Stimulated activated CD4-positive, alpha-beta T cell treated with anti-CD3 and anti-CD28 coated beads, TNF-alpha, amount 100 ng/mL, for 24 hours (primary cell): ENCODE measurements at places on chromosomes 13 and 19.

GRCh38 chr13:82698383-82698782 lies 1183.9 kb downstream of the SLITRK1 start:
- DNase-seq: no peak

DNA sequence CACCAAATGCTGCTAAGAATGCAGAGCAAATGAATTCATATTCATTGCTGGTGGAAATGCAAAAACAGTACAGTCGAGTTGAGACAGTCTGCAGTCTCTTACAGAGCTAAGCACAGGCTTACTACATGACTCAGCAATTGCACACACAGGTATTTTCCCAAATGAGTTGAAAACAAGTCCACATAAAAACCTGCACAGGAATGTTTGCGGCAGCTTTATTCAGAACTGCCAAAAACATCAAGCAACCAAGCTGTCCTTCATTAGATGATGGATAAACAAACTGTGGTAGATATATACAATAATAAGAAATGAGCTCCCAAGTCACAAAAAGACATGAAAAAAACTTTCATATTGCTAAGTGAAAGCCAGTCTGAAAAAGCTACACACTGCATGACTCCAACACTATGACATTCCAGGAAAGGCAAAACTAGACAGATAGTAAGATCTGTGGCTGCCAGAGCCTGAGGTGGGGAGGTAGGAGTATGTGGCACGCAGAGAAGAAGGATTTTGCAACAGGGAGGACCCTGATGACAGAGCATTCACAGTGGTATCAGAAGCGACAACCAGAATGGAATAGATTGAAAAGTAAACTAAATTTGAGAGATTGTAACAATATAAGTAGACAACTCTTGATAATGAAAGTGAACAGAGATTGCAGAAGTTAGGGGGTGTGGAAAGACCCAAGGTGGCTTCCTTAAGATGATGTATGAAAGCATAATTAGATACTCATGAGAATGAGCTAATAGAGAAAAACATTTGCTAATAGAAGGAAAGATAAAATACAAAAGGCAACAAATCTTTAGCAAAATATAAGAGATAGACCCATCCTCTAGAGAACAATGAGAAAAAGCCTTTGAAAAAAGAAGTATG lies 52.7 kb downstream of the TSC22D1 start:
- no peak for DNase-seq

GRCh38 chr13:75016225-75016624 lies 465.7 kb downstream of the TBC1D4 start:
- no peak for DNase-seq

DNA sequence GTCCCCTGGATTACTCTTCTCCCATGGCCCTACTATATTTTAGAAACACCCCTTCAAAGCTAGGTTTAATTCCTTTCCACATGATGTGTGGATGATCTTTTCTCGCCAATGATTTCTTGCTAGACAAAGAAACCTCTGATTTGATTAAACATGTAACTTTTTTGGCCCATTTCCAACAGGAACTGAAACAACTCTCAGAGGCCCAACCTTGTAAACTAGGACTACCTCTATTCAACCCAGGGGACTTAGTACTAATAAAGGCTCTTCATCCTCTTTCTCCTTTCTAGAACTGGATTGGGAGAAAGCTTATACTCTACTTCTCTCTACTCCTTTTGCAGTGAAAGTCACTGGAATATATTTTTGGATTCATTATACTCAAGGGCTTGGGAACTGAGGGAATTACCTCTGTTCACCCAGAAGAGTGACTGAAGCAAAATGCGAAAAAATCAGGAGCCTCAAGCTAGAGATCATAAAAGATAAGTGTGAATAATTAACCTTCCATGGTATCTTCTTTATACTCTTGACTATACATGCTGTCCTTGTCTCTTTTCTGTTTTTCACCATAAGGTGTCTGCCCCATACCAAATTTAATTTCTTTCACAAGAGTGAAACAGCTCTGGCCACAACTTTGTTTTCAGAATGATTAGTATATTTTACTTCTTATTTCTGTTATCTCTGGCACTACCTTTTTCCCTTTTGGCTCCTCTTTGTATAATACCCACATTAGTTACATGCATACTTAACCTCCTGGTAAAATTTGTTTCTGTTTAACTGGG lies 977.6 kb downstream of the SLITRK5 start:
- DNase-seq: no peak

- no peak for DNase-seq
Observed at GRCh38 chr13:50636007-50636704, 207.3 kb downstream of the DLEU7 start.

DNA sequence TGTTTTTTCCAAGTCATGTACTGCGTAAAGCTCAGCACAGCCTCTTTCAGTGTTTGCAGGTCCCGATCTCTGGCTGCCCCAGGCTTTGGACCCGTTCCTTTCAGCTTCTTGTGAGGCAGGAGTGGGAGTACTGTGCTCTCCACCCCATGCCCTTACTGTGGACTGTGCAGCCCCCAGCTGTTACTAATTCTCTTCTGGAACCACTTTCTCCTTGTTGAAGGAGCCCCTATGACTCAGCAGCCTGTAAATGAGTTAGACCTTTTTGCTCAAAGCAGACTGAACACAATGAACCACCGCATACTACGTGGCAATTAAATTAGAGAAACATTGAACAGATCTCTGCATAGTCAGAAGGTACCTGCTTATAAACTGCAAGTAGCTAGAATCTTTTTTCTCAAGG lies 39.0 kb downstream of the SERTM1 start:
- no peak for DNase-seq

DNA sequence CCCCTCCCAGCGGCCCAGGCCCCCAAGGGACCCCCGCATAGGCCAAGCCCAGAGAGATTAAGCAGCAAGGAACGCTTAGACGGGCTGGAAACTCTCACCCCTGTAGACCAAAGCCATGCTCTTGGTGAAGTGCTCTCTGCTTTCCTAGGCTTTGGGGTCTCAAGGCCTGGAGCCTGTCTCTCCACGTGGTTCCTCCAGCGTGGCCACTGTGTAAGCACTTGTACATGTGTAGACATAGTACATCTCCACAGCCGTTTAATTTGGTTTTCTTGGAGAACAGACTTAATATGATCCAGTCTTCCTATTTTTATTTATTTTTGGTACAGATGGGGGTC lies 1.1 kb downstream of the NUDT19 start:
- DNase-seq: no peak

GRCh38 chr13:36360903-36361302 lies 14.7 kb upstream of the SPART start:
- no peak for DNase-seq

- no peak for DNase-seq
Observed at GRCh38 chr19:58304748-58305064, 471 bp upstream of the ERVK3-1 start.

- DNase-seq: no peak
Observed at GRCh38 chr13:66994097-66994496, 236.0 kb downstream of the PCDH9 start.

DNA sequence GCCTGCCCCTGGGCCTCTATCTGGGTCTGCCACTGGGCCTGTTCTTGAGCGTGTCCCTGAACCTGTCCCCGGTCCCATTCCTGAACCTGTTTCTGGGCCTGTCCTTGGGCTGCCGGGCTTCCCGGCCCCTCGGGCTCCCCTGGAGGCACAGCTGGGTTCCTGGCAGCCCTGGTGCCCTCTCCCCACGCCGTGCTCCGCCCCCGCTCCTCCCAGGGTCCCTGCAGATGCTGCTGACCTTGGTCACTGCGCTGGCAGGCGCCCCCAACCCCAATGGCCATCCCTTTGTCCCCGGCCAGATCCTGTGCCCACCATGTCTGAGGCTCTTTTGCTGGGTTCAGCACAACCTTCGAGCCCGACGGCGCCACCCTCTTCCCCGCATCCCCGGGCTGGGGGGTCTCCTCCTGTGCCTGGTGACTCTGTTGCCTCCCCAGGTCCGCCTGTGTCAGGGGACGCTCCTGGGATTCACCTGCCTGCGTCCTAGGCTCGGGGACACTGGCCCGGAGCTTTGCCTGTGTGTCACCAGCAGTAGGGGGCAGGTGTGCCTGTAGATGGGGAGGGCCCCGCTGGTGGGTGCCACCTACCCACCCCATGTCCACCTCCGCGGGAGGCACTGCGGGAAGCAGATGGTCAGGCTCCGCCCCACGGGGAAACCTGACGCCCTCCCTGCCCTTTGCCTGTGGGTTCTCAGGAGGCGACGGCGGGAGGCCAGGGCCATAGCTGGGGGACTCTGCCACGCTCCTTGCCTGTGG lies 41.0 kb upstream of the GRTP1 start:
- DNase-seq: no peak

GRCh38 chr13:49374585-49375290 lies 69.1 kb downstream of the CAB39L start:
- no peak for DNase-seq

DNA sequence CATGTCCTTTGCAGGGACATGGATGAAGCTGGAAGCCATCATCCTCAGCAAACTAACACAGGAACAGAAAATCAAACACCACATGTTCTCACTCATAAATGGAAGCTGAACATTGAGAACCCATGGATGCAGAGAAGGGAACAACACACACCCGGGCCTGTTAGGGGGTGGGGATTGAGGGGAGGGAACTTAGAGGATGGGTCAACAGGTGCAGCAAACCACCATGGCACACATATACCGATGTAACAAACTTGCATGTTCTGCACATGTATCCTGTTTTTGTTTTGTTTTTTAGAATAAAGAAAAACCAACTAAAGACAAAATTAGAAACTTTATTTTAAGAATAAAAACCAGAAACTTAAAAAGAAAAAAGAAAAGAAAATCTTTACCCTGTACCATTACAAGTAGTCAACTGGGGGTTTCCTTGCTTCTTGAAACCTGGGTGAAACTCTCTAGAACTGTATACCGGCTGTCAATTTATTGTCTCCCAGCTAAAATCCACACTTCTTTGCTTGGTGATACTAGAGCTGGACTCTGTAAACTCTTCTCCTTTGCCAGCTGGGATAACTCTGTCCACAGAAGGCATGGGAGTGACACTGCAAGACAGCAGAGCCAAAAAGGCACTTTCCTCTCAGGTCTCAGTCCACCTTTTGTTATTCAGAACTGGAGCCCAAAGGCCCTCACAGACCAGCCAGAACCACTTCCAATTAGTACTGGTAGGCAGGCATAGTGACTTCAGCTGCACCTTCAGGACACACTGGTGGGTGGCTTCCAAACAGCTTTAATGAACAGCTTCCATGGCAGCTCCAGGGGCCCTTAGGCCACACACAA lies 9.0 kb downstream of the MICU2 start:
- no peak for DNase-seq

DNA sequence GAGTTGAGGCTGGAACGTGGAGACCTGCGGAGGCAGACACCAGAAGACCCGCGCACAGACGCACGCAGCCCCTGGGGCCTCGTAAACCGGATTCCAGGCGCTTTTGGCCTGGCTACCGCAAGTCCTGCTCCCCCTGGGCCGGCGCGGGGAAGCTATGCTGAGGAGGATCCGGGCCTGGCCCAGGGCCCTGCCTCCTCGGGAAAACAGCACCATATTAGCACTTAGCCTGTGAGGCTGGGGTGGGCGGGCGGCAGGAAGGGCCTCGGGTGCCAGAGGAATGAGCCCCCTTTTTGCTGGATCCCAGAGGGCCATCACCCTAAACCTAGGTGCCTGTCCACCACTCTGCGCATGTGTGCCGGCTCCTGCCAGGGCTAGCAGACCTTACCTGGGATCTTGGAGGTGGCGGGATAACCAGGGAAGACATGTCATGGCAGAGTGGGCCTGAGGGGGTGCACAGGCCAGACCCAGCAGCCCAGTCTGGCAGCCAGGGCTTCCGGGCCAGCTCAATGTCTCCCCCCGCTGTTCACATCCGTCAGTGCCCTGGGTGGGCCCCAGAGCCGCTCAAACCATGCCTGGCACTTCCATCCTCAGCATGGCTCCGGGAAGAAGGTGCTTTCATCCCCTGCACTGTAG lies 7.3 kb downstream of the ELOF1 start:
- no peak for DNase-seq

GRCh38 chr19:15126131-15126910 lies 19.1 kb downstream of the SYDE1 start:
- DNase-seq: no peak

DNA sequence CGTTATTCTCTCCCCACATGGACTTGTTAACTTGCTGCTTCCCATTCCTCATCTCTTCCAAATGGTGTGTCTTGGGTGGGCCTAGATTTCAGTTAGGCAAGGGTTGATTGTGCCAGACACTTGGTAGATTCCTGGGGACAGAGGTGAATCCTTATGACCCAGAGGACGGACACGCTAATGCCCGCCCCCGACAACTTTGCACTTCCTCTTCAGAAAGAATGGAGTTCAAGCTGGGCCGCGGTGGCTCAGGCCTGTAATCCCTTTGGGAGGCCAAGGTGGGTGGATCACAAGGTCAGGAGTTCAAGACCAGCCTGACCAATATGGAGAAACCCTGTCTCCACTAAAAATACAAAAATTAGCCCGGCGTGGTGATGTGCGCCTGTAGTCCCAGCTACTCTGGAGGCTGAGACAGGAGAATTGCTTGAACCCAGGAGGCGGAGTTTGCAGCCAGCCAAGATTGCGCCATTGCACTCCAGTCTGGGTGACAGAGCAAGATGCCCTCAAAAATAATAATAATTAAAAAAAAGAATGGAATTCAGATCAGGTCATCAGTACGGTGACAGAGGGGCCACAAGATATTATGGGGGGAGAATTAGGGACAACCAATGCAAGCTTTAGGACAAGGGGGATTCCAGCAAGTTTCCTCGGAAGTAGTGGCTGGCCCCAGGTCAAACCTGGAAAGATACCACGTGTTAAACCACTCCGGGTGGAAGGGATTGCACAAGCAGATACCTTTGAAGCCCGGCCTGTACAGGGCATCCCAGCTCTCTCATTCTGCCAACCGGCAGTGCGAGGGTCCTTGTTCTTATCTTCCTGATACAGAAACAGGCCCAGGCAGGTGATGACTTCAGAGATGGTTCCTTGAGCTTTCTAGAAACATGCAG lies 2.7 kb downstream of the MYO9B start:
- DNase-seq: no peak

GRCh38 chr13:86135856-86136255 lies 336.6 kb upstream of the SLITRK6 start:
- DNase-seq: no peak

DNA sequence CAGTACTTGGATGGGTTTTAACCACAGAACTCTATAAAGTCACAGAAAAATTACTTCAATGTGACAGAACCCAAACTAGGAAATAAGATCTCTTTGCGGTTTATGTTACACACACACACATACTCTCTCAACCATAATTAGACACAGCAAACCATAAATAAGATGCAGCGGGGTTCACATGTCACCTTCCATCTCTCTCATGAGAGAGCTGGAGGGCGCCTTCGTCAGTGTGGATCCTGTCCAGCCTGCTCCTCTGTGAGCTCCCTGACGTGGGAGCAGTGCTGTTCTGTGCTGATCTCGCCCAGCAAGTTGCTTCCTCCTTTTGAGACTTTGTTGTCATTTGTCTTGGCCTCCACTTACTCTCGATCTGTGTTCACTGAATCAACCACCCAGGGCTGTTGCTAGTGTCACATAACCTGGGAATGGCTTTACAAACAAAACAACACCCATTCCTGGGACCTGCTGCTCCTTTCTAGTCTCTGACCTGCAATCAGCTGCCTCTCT lies 204.9 kb upstream of the KL start:
- no peak for DNase-seq

DNA sequence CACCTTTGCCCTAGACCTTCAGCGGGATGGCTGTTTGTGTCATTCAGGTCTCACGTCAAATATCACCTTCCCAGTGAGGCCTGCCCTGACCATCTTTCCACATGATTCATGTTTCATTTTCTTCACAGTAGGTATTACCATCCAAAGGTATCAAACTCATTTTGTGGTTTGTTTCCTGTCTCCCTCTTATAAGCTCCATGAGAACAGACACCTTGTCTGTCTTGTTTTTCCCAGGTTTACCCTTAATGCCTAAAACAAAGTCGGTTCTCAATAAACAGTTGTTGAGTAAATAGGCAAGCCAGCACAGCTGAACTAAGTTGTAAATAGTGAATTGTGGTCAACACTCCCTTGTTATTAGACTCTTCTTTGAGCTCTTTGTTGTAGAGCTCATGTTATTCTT lies 122.6 kb upstream of the GJB6 start:
- no peak for DNase-seq
